Left ventricle myocardium inferior (tissue), 1 donor: ENCODE measurements at places on chromosomes 2 and 18.
A peak's percentile ranks its signal among the peaks of the same experiment; 100 is the strongest.

- no peak for DNase-seq
Observed at GRCh38 chr2:151983221-151983620, 115.6 kb downstream of the CACNB4 start.

DNA sequence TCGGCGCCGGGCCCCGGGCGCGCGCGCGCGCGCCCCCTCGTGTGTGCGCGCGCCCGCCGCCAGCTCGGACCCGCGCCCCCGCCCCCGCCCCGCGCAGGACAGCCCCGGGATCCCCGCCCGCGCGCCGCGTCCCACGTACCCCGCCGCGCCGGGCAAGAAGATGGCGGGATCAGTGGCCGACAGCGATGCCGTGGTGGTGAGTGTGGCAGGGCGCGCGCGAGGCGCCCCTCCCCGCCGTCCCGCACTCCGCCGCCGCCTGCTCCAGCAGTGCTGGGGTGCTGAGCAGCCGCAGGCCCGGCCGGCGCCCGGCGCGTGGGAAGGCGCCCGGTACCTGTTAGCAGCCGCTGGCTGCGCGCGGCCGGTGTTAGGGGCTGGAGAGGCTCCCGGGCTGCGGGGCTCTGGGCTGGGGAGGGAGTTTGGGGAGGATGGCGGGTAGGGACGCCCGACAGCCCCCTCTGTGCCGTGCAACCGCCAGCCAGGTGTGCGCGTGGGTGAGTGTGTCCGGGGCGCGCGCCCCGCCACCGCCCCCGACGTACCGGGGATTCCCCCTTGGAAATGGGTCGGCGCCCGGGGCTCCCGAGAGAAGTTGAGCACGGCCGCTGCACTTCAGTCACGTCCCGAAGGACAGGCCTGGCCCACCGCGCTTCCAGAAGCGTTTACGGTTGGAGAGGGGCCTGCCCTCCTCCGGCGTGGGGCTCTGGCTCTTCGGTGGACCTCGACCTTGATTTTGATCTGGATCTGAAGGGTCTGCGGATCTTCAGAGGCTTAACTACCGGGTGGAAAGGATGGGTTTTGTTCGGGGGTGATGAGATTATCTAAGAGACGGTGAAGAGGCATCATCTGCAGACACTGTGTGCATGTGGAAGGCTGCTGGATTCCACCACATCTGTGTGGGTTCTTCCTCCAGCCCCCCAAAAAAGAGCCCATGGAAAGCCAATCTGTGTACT lies 697 bp downstream of the LGALSL start:
- H3K36me3 ChIP-seq = peaks cover 36% of the 10 kb centered on the region
- H3K27ac ChIP-seq = peak overlapping the region; percentile 96
- peaks cover 43% of the 10 kb centered on the region for H3K4me1 ChIP-seq
- no peaks in the 10 kb centered on the region for H3K27me3 ChIP-seq
- peak; percentile 61 for DNase-seq
- H3K4me3 ChIP-seq = peak overlapping the region; percentile 87

- no peaks in the 10 kb centered on the region for H3K36me3 ChIP-seq
- H3K27ac ChIP-seq = no peak overlapping the region
- H3K4me1 ChIP-seq = no peaks in the 10 kb centered on the region
- no peak for DNase-seq
Observed at GRCh38 chr18:60684843-60685513, 312.4 kb upstream of the MC4R start.

GRCh38 chr18:59040770-59041148 lies 98.9 kb upstream of the SEC11C start:
- H3K27me3 ChIP-seq = no peaks in the 10 kb centered on the region
- no peak overlapping the region for H3K4me3 ChIP-seq
- H3K36me3 ChIP-seq = no peaks in the 10 kb centered on the region
- peaks cover 23% of the 10 kb centered on the region for H3K4me1 ChIP-seq
- no peak overlapping the region for H3K27ac ChIP-seq
- no peak for DNase-seq

DNA sequence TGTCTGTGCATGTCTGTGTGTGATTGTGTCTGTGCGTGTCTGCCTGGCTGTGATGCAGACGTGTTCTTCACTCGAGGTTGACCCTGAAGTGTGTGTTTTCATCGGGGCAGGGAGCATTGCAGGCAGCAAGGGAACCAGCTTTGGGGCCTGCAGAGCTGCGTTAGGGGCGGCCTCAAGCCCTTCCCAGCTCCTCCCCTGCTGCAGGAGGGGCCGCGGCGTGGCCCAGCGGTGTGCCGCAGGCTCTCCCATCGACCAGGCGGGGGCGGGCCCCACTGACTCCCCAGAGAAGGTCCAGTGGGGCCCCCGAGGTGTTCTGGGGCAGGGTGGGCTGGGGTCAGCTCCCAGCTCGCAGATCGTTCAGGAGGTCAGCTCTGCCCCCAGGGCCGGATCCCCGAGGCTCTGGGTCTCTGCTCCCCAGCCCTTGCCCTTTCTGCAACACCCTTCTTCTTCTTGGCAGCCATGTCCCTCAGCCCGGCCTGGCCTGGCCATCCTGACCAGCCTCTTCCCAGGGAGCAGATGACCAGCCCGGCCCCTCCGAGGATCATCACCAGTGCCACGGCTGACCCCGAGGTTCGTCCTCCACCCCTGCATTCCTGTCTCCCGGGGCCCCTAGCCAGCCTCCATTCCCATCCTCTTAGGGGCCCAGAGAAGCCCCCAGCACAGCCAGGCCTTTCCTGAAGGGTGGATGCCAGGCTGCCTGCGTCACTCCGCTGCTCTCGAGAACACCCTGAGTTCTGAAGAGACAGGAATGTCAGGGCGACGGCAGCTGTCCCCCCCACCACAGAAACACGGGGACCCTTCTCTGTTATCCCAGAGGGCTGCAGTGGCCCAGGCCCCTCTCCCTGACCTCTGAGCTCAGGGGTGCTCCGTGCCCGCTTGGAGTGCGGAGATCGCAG lies 11.1 kb upstream of the KLHL30 start:
- no peak overlapping the region for H3K27ac ChIP-seq
- H3K4me1 ChIP-seq = no peaks in the 10 kb centered on the region
- no peak for DNase-seq
- H3K36me3 ChIP-seq = no peaks in the 10 kb centered on the region
- H3K4me3 ChIP-seq = no peak overlapping the region

- H3K4me3 ChIP-seq = no peak overlapping the region
- peaks cover 6% of the 10 kb centered on the region for H3K27me3 ChIP-seq
- no peak for DNase-seq
- peaks cover 4% of the 10 kb centered on the region for H3K4me1 ChIP-seq
Observed at GRCh38 chr2:165698444-165698884, 95.6 kb downstream of the GALNT3 start.

GRCh38 chr2:39615675-39616074 lies 50.0 kb upstream of the TMEM178A start:
- no peaks in the 10 kb centered on the region for H3K27me3 ChIP-seq
- no peak overlapping the region for H3K4me3 ChIP-seq
- H3K27ac ChIP-seq = no peak overlapping the region
- H3K4me1 ChIP-seq = peaks cover 13% of the 10 kb centered on the region
- DNase-seq = no peak

DNA sequence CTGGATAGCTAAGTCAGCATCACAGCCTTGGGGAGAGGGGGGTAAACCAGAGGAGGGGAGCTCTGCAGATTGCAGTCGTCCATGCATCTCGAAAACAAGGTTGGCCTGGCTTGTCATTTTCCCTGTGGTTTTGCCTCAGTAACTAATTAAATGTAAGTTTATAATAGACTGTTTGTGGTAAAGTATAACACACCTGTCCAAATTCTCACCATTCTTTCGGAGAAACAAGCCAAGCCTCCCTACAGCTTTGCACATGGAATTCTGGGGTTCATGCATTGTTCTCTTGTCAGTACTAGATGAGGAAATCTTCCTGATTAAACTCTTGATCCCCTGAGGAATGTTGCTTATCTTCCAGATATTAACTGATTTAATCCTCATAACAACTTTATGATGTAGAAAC lies 1065.2 kb upstream of the FAM98A start:
- no peaks in the 10 kb centered on the region for H3K4me1 ChIP-seq
- no peaks in the 10 kb centered on the region for H3K36me3 ChIP-seq
- no peak overlapping the region for H3K4me3 ChIP-seq
- no peak overlapping the region for H3K27ac ChIP-seq

GRCh38 chr2:208698114-208698513 lies 291.5 kb downstream of the PTH2R start:
- H3K36me3 ChIP-seq = no peaks in the 10 kb centered on the region
- no peaks in the 10 kb centered on the region for H3K27me3 ChIP-seq
- no peaks in the 10 kb centered on the region for H3K4me1 ChIP-seq

- no peaks in the 10 kb centered on the region for H3K27me3 ChIP-seq
- H3K4me3 ChIP-seq = peak overlapping the region; percentile 62
- peaks cover 21% of the 10 kb centered on the region for H3K4me1 ChIP-seq
- H3K36me3 ChIP-seq = no peaks in the 10 kb centered on the region
- peak overlapping the region; percentile 54 for H3K27ac ChIP-seq
Observed at GRCh38 chr18:75161256-75162028, 47.5 kb downstream of the PTGR3 start.

- H3K27me3 ChIP-seq = no peaks in the 10 kb centered on the region
- H3K4me1 ChIP-seq = no peaks in the 10 kb centered on the region
- H3K27ac ChIP-seq = no peak overlapping the region
- no peaks in the 10 kb centered on the region for H3K36me3 ChIP-seq
- H3K4me3 ChIP-seq = no peak overlapping the region
Observed at GRCh38 chr18:42719221-42719620, 396.3 kb downstream of the RIT2 start.

- no peak overlapping the region for H3K27ac ChIP-seq
- peaks cover 11% of the 10 kb centered on the region for H3K4me1 ChIP-seq
- peaks cover 11% of the 10 kb centered on the region for H3K36me3 ChIP-seq
- no peak for DNase-seq
- H3K27me3 ChIP-seq = peaks cover 16% of the 10 kb centered on the region
Observed at GRCh38 chr2:240514631-240515030, 43.2 kb downstream of the ANKMY1 start.

DNA sequence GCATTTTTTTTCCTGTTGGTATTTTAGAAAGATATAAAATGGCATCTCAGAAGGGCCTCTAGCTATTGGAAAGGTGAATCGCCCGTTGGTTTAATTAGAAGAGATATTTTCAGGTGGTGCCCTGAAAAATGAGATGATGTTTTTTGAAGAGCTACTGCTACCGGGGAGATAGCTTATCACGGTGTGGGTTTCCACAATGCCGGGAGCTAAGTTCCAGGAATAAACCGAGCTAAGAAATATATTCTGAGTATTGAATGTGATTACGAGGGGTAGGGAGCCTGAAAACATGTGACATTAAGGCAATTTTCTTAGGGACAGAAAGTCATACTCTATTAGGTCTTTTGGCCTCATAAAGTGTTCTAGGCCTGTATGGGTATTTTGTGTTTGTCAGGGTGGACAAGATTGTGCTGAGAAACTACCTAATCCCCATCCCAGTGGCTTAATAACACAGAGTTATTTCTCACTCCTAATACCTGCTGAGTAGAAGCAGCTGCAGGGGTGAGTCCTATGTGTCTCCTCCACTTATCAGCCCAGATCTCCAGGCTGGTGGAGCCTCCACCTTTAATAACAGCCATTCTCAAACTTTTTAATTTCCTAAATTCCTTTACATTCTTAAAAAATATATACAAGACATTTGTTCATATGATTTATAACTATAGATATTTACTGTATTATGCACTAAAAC lies 150.2 kb downstream of the LRRTM1 start:
- H3K27ac ChIP-seq = no peak overlapping the region
- H3K4me3 ChIP-seq = no peak overlapping the region
- H3K36me3 ChIP-seq = no peaks in the 10 kb centered on the region
- H3K4me1 ChIP-seq = no peaks in the 10 kb centered on the region
- no peak for DNase-seq

DNA sequence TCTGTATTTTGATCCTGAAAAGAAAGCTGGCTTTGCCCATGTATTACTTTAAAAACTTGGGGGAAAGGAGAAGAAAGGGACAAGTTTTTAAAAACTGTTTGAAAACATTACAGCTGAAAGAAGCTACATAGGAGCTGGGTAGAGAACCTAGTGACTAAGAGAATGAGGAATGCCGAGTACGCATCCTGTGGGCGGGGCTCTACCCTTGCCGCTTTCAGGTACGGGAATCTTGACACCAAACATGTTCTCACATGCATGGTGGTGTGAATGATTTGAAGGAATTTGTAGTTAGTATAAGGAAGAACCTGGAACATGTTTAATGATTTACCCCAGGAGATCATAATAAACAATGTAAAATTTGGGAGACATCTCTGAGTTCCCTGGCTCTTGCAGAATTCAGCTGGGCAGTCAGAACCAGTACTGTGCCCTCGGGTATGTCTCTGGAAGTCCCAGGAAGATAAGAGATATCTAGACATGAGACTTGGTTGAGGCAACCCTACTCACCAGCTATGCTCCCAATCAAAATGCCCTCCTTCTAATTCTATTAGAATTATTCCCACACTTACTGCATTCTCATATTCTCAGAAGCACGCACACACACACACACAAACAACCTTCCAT lies 16.5 kb upstream of the TGFA start:
- H3K4me3 ChIP-seq = no peak overlapping the region
- H3K27ac ChIP-seq = no peak overlapping the region
- peaks cover 8% of the 10 kb centered on the region for H3K4me1 ChIP-seq
- peaks cover 15% of the 10 kb centered on the region for H3K27me3 ChIP-seq
- H3K36me3 ChIP-seq = no peaks in the 10 kb centered on the region

DNA sequence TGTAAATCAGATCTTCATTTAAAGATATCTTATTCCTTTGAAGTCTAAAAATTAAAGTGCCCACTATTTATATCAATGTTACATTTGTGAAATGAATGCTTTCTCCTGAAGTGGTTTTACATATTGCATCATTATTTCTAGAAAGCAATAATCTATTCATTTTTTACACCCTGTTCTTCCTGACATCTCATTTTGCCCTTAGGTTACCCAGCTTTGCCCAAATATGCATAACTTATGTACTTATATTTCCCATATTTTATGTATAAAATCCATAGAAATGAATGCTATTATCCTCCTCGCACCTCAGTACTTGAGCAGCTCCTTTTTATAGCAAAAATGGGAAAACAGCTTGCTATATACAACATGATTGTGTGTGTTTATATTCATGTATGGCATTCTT lies 396.5 kb upstream of the DSEL start:
- H3K4me3 ChIP-seq = no peak overlapping the region
- no peak overlapping the region for H3K27ac ChIP-seq
- no peaks in the 10 kb centered on the region for H3K4me1 ChIP-seq
- H3K36me3 ChIP-seq = no peaks in the 10 kb centered on the region
- DNase-seq = no peak
- no peaks in the 10 kb centered on the region for H3K27me3 ChIP-seq

DNA sequence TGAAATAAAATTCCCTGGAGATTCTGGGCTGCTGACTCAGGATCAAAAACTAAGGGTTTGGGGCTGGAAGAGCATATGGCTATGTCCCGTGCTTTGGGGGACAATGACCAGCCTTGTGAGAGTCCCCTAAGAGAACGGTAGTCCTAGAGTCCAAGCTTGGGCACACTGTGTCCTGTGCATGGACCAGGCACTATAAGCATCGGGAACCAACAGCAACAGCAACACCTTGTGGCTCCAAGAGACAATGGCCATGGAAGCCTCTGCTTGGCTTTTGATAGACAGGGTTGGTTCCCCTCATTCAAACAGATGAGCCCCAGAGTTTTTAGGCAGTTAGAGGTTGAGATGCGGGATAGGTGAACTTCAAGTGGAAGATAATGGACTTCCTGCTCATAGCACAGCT lies 294.4 kb upstream of the CHAC2 start:
- H3K36me3 ChIP-seq = no peaks in the 10 kb centered on the region
- H3K27me3 ChIP-seq = no peaks in the 10 kb centered on the region
- H3K27ac ChIP-seq = no peak overlapping the region
- no peak overlapping the region for H3K4me3 ChIP-seq
